ENCODE measurements at places on chromosomes 12 and 14. TPM values are rescaled to one million over a fixed set of nuclear protein-coding genes. Genes with fewer than 3 reads are reported as not detected.

The POTEM gene
- total RNA-seq, result not detected

The TAS2R46 gene
- 2.8 TPM for total RNA-seq

The CRIP2 gene
- total RNA-seq, result 35.2 TPM

The TEX22 gene
- 0.28 TPM for total RNA-seq

The ANKRD9 gene
- total RNA-seq, result 22.6 TPM

The ESRRB gene
- total RNA-seq, result not detected

The KANSL2 gene
- total RNA-seq, result 60.9 TPM

The SLCO1B1 gene
- total RNA-seq, result not detected

The KCNA5 gene
- total RNA-seq, result not detected

The GALNT8 gene
- under 0.01 TPM for total RNA-seq

All from regular cardiac myocyte (primary cell).